CD14-positive monocyte (primary cell): ENCODE measurements at places on chromosomes 11 and 22.

- no peak for DNase-seq
Observed at GRCh38 chr11:10247011-10247410, 47.0 kb downstream of the SBF2 start.

GRCh38 chr11:112523951-112524350 lies 263.3 kb upstream of the PLET1 start:
- DNase-seq: no peak

DNA sequence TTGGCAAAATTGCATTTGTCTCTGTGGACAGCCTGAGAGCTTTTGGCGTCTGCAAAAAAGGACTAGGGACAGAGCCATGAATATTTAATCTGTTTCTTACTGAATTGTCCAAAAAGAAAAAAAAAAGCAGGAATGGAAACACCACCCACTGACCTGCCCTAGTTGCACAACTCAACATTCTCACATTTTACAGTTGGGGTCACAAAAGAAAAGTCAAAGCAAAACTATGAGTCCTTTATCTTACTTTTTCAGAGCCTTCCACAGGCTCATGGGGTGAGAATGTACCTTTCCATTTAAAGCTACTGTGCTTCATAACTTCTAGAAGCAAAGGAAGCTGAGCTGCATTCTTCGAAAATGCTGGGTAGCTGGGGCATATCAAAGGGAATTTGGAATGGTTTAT lies 225.7 kb downstream of the FAM76B start:
- no peak for DNase-seq

GRCh38 chr22:31509061-31509762 lies 12.9 kb downstream of the SFI1 start:
- no peak for DNase-seq

- no peak for DNase-seq
Observed at GRCh38 chr11:68321293-68322051, 9.1 kb downstream of the LRP5 start.

DNA sequence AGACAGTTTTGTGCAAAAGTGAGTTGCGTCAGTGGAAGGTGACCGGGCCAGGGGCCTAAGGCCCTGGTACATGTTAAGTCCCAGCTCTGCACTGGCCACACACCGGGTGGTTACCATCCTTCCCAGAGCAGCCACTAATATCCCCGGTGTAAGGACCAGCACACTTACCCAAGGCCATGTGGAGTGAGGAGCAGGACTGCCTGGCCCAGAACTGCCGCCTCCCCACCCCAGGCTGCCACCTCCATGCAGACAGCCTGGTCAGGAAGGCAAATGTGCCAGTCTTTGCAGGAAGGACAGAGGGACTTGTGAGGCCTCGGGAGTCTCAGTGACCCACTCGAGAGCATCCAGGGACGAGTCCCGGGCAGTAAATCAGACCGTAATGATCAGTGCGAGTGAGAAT lies 102.9 kb downstream of the MORC2 start:
- DNase-seq: peak; percentile 1

DNA sequence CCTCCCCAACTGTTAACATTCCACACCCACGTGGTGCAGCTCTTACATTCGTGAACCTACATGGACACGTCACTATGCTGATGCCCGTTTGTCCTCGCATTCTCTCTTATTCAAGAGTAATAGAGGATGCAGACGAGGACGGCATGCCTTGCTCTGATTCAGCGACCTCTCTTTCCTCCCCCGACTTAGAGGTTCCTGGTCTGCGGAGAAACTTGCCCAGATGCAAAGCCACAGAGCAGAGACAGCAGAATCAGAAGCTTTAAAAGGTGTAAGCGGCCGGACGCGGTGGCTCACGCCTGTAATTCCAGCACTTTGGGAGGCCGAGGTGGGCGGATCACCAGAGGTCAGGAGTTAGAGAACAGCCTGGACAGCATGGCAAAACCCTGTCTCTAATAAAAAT lies 288.0 kb downstream of the NTM start:
- DNase-seq: no peak

- no peak for DNase-seq
Observed at GRCh38 chr11:116193321-116194131, 579.3 kb downstream of the BUD13 start.

DNA sequence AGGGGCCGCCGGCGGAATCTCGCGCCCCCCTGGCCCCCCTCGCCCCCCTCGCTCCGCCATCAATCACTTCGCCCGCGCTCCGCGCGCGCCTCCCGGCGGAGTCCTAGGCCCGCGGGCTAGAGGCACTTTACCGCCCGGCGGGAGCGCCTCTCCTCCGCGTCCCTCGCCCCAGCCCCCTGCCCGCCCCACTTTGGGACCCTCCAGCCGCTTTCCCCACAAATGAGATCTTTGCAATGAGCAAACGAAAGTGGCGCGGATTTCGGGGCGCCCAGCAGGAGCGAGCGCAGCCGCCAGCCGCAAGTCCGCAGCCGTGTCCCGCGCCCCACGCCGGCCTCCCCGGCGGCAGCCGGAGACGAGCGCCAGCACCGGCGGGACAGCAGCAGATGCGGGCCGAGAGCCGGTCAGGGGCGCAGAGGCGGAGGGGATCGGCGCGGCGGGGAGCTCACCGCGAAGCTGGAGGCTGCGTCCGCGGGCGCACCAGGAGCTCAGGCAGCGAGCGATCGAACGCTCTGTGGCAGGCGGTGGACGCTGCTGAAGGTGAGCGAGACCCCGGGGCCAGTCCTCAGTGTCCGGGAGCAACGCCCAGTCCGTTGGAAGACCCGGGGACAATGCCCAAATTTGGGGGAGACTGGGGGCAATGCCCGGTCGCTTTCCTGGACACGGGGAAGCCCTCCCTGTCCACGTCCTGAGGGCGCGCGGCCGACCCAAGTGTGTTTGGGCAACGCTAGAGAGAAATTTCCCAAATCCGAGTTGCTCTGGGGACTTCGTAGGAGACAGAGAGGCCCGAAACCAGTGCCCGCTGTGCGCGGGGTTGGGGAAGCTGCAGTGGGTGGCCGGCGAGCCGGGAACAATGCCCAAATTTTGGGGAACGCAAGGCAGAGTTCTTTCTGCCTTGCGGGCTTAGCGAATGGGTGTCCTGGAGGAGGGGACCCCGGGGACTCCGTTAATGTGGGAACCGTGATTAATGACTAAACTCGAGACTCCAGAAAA lies 1.5 kb upstream of the IGF2 start:
- DNase-seq: no peak

- no peak for DNase-seq
Observed at GRCh38 chr11:128642571-128642970, 51.3 kb upstream of the FLI1 start.

DNA sequence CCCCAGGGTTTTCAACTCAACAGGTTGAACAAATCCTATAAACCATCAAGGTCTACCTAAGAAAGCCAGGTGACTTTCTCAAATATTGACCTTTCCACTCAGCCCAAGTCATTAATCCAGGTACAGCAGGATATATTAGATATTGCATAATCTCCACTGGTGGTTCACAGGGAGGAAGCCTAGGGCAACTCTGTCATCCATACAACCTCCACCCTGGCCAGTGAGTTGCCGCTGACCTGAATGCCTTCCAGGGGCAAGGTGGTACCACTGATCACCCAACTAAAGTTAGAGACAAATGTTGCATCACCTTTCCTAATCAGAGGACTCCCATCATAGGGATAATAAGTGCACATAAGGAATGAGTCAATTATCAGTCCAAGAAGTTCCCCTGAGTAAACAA lies 22.9 kb downstream of the GUCD1 start:
- no peak for DNase-seq

DNA sequence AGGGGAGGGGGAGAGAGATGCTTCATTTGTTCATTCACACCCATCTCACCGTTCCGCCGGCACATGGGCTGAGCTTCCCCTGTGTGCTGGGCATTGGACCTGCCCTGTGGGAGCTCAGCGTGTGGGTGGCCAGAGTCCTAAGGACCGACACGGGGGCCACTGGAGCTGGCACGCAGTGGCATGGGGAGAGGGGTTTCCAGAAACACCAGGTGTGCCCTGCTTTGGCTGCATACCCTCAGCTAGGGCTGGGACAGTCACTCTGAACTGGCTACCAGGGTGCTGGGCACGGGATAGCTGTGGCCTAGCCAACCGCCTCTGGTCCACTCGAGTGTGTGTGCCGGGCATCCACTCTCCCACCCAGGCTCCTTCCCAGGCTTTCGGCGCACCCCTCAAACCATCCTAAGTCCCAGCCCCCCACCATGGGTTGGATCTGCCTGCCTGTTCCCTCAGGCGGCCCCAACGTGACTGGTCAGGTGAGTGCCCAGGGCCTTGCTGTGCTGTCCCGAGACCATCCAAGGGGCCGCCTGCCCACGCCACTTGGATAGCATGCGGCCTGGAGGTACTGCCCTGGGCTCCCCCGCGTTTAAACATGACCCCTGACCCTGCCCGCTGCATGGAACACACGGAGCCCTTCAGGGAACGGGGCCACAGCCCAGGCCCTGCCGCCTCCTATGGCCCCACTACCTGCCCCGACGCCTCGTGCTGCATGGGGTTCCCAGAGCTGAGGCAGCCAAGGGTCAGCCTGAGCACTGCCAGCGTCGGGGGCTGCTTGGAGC lies 51.6 kb upstream of the LINC01488 start:
- DNase-seq: no peak

DNA sequence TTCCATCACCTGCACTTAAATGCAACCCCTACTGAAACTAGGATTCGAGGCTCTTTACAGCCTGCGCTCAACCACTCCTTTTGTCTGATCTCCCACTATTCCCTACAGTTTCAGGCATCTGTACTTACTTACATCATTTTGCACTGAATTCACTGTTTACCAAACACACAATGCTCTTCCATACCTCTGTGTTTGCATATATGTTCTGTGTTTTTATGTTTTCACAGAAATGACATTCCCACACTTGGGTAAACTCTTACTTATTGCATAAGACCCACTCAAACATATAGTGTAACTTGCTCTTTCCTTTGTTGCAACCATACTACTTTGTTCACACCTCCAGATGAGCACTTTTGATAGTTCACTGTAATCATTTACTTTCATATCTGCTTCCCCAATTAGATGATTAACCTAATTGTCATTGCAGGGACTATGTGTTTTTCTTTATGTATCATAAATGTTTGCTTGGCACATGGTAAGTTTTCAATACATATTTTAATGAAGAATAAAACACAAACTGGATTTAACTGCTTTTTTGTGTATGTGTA lies 54.6 kb downstream of the ZBTB44 start:
- DNase-seq: no peak

- DNase-seq: peak; percentile 70
Observed at GRCh38 chr11:8604078-8604723, 10.2 kb upstream of the STK33 start.

DNA sequence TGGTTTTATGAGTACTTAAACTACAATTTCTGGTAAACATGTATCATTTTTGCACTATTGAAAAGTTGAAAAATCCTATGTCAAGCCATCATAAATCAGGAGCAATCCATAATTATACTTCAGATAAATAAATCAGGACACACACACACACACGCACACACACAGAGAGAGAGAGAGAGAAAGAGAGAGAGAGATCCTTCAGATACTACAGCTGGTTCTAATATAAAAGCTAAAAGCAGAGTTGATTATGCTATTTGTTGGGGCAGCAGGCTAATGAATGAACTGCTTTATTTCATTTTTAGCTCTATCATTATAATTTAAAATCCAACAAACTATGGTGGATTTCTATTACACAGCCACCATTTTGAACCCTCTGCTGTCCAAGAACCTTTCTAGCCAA lies 322.4 kb upstream of the CCDC90B start:
- DNase-seq: no peak

DNA sequence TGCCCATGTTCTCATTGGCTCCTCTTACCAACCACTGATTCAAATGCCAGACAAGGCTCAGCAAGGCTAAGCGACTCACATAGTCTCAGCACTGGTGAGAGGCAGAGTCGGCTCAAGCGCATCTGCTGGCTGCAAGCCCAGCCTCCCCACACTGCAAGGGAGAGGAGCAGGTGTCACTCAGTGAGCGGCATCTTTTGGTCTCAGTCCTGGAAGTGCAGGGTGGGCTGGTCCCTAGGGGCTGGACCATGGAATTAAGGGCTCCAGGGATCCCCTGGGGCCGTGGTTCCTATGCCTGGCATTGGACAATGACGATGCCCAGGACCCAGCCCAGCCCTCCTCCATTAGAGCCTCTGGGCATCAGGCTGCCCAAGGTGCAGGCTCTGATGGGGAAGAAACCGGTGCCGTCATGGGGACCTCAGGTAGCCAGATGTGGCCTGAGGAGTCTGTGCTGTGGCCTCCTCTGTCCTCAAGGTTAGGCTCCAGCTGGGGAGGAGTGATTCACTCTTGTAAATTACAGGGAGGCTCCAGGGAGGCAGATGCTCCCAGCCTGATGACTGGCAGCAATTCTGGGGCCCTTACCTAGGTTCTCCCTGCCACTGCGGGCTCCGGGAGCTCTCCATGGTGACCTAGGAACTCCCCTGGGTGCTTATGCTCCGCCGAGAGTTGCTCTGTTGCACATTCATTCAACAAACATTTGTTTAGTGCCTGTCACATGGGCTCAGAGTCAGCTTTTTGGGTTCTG lies 28.0 kb downstream of the FADS2 start:
- DNase-seq: no peak

DNA sequence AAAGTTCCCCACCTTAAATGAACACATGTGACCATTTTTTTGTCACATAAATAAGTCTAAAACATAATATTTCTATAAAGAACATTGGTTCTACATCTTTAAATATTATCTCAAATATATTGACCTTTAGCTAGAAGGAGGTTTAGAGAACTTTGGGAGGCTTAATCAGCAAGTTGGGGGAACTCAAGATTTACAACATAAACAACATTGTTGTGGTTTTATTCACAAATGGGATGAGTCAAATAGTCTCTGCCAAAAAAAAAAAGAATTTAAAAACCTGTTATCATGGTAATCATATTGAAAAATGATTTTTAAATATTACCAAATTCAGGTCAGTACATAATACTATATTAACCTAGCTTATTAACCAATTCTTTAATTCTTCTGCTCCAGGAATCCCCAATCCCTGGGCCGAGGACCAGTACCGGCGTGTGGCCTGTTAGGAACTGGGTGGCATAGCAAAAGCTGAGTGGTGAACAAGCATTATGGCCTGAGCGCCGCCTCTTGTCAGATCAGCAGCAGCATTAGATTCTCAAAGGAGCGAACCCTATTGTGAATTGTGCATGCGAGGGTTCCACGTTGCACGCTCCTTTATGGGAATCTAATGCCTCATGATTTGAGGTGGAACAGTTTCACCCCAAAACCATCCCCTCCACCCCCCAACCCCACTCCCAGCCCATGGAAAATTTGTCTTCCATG lies 98.2 kb downstream of the RDX start:
- DNase-seq: no peak

DNA sequence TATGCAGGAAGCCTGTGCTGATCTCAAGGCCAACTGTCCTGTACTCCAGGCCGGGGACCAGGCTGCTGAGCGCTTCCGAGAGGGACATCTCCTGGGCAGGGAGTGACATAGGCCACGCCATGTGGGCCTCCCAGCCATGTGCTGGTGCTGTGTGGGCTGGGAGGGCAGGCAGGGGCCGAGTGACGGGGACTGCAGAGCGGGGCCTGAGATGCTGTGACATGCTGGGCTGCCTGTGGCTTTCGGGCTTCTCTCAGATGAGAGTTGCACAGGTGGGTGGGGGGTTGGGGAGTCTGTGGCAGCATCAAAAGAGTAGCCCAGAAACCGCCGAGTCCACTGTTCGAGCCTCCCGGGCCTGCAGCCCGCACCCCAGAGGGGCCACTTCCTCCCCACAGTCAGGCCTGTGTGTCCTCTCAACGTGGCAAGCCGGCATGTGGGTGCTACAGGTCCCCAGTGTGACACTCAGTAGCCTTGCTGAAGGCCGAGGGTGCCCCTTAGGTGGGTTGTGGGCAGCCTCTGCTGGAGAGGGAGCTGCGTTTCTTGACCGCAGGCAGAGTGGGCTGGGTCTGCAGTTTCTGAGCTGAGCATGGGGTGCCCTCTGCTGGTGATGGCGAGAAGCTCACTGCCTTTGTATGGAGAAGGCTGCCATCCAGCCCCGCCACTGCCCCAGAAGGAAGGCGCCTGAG lies 101.2 kb downstream of the BCR start:
- DNase-seq: peak; percentile 62
